Activated naive CD8-positive, alpha-beta T cell treated with anti-CD3 and anti-CD28 coated beads, Interleukin-2, amount 10 ng/mL, durations not matched to agents 7 days and 5 days (primary cell): ENCODE measurements at places on chromosomes 3 and 15. TPM values are rescaled to one million over a fixed set of nuclear protein-coding genes. Genes with fewer than 3 reads are reported as not detected.

RASL12 gene
- total RNA-seq: not detected

TM6SF1 gene
- 16.3 TPM for total RNA-seq

BFSP2 gene
- total RNA-seq: not detected

CFAP20DC gene
- total RNA-seq: 1.8 TPM

GUCA1C gene
- total RNA-seq: not detected

FETUB gene
- total RNA-seq: not detected

LTK gene
- total RNA-seq: 1.9 TPM

XCR1 gene
- total RNA-seq: not detected

FAN1 gene
- 23.9 TPM for total RNA-seq

CHRFAM7A gene
- total RNA-seq: 1.9 TPM
